ENCODE measurements at places on chromosomes 1 and 21. TPM values are rescaled to one million over a fixed set of nuclear protein-coding genes. Genes with fewer than 3 reads are reported as not detected.

Gene PERM1
- not detected for total RNA-seq

Gene DMBX1
- not detected for total RNA-seq

Gene OPTC
- not detected for total RNA-seq

Gene C4BPA
- total RNA-seq: not detected

Gene C1orf52
- total RNA-seq: 22.9 TPM

Gene FNDC10
- total RNA-seq: not detected

Gene B3GALT5
- not detected for total RNA-seq

Gene ATP5PF
- 116 TPM for total RNA-seq

Gene SLC25A34
- total RNA-seq: 0.83 TPM

Gene IL10
- total RNA-seq: not detected

Gene SLC44A5
- not detected for total RNA-seq

Gene RIIAD1
- not detected for total RNA-seq

Gene CASQ1
- total RNA-seq: not detected

Gene SPATA17
- 0.87 TPM for total RNA-seq

Gene SPRR1B
- total RNA-seq: not detected

Gene INSRR
- total RNA-seq: not detected

Gene CFAP141
- not detected for total RNA-seq

Gene LIN28A
- not detected for total RNA-seq

Gene RNF11
- total RNA-seq: 12.3 TPM

Gene CFAP74
- total RNA-seq: not detected

Gene TMEM52
- not detected for total RNA-seq

Gene PRAMEF6
- total RNA-seq: not detected
